Peyer's patch (tissue), 4 donors: ENCODE measurements at places on chromosomes 7 and 10. TPM values are rescaled to one million over a fixed set of nuclear protein-coding genes. Genes with fewer than 3 reads are reported as not detected.

CLCN1 gene
- 6.5 TPM for total RNA-seq

ABCB4 gene
- total RNA-seq, result 0.95 TPM

CCL24 gene
- total RNA-seq, result 13.1 TPM

ZNF365 gene
- total RNA-seq, result not detected

CALHM2 gene
- total RNA-seq, result 20.9 TPM

VAX1 gene
- total RNA-seq, result not detected

AKR1C1 gene
- 29.7 TPM for total RNA-seq

CDCA7L gene
- total RNA-seq, result 6.8 TPM

DDC gene
- total RNA-seq, result 161 TPM

C7orf57 gene
- not detected for total RNA-seq

CRYGN gene
- not detected for total RNA-seq

FAM20C gene
- total RNA-seq, result 50.7 TPM

SCART1 gene
- total RNA-seq, result 14.6 TPM

GPR85 gene
- not detected for total RNA-seq

ANKRD7 gene
- not detected for total RNA-seq

MKX gene
- total RNA-seq, result 0.28 TPM

ATP6V0E2 gene
- 7.6 TPM for total RNA-seq

CALML3 gene
- not detected for total RNA-seq
